Transverse colon (tissue), 4 donors: ENCODE measurements at places on chromosomes 12 and 14. TPM values are rescaled to one million over a fixed set of nuclear protein-coding genes. Genes with fewer than 3 reads are reported as not detected.

TRIP11 gene
- 35.6 TPM for total RNA-seq

SOAT2 gene
- total RNA-seq: 0.41 TPM

VWF gene
- total RNA-seq: 51.3 TPM

ZNF140 gene
- 13.9 TPM for total RNA-seq

SERPINA5 gene
- total RNA-seq: not detected

GPR68 gene
- total RNA-seq: 0.55 TPM

MFAP5 gene
- total RNA-seq: 16.9 TPM
